ENCODE measurements at places on chromosomes 6 and 20.

GRCh38 chr6:3453413-3454272 is 3.2 kb downstream of the SLC22A23 start:
- no peak for DNase-seq

DNA sequence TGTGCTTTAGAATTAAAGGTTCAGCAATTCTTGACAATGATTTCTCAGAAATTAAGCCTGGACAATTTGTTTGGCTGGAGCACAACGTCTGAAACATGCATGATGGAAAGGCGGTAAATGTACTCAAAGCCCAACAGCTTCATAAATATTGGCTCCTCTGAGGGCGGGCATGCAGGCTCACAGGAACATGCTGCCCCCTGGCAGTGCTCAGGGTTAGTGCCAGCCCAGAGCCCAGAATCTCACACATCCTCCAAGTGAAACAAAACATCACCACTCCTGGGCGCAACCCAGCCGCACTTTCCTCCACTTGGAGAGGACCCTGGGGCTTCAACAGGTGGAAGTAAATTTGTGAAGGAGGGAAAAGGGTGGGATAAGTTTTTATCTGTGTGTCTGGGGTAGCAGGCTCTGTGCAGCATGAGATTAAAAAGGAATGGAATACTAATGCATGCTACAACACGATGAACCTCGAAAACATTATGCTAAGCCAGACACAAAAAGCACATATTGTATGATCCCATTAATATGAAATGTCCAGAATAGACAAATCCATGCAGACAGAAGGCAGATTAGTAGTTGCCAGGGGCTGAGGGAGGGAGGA is 54.1 kb upstream of the PTPRT start:
- DNase-seq = no peak

DNA sequence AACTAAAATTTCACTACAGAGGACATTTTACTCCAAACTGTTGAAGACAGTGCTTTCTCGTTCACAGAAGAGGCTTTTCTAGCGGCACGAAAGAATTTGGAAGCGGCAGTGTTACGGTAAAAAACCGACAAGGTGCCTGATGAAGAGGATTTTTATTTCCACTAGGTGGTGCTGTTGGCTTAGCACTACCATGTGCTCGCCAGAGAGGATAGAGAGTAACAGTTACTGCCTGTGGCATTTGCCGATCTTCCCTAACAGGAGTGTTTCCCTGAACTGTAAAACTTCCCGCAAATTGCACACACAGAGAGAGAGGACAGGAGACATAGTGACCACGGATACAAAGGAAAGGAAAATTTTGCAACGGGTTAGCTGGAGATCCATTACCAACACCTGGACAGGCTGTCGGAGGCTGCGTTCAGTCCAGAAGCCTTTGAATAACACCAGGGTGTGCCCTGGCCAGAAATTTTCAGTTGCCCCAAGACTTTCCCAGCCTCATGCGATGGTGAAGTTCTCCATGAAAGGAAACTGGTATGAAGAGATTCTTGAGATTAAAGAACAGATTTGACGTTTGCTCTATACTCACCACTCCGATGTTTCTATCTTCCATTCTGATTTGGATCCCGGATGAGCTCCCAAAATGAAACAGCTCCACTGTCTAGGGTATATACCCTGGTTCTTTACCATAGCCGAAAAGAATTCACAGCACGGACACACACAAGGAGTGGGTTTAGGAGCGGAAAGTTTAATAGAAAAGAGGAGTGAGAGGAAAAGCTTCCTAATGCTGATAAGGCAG is 48.1 kb downstream of the HLA-DPB1 start:
- no peak for DNase-seq

DNA sequence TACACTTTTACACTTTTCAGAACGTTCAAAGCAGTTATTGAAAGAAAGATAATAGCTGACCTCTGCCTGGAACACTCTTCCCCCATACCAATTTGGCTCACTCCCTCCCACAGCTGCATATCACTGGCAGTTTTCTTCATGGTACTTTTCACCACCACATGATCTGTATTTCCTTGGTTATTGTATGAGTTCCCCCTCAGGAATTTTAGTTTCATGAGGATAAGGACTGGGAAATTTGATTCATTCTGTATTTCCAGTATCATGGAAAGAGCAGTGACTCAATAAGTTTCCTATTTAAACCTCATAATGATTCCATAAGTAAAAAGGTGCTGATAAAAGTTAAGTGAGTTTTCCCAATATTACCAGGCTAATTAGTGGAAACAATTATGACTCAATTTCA is 16.0 kb downstream of the HTR1B start:
- no peak for DNase-seq

DNA sequence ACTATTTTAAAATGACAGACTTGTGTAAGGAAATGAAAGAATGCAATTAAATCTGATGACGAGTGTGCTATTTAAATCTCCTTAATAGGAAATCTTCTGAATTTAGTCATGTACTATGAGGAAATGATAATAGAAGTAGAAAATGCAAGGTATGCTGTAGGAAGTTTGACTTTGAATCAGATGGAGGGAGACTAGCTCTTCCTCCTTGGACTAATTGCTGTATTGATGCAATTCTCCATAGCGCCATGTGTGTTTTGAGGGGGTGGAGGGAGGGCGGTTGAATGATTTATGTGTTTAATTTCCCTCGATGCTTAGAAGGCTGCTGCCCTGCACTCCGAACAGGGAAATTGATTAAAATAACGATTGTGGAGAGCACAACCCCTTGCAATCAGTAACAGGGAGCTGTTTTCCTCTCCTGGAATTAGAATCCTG is 214.4 kb upstream of the PRND start:
- no peak for DNase-seq

DNA sequence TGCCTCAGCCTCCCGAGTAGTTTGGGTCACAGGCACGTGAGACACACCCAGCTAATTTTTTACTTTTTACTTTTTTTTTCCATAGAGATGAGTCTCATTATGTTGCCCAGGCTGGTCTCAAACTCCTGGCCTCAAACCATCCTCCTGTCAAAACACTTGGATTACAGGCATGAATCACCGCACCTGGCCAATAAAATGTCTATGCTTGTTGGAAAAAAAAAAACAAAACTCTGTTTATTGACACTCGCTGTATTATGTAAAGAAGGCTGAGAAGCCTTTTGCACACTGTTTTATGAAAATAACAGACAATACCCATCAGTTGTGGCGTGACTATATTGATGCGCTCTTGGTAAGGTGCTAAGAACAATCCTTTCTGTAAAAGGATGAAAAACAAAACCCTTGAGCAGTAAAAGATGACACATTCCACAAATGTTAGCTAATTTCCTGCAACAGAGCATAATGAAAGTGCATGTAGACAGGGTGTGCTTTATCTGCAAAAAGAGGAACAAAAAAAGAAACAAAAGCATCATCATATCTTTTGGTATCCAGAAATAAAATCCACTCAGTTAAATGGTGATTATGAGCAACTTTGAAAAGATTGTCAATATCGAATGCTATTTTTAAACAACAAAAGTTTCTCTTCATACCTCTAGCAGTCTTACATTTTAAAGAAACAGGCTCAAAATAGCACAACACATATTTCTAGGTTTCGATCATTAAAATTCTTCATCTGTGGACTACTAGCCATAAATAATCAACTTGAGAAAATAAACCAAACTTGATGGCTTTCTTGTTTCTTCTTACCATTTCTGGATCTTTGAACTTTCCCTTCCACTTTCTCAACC is 108.3 kb upstream of the PHACTR1 start:
- DNase-seq = no peak

DNA sequence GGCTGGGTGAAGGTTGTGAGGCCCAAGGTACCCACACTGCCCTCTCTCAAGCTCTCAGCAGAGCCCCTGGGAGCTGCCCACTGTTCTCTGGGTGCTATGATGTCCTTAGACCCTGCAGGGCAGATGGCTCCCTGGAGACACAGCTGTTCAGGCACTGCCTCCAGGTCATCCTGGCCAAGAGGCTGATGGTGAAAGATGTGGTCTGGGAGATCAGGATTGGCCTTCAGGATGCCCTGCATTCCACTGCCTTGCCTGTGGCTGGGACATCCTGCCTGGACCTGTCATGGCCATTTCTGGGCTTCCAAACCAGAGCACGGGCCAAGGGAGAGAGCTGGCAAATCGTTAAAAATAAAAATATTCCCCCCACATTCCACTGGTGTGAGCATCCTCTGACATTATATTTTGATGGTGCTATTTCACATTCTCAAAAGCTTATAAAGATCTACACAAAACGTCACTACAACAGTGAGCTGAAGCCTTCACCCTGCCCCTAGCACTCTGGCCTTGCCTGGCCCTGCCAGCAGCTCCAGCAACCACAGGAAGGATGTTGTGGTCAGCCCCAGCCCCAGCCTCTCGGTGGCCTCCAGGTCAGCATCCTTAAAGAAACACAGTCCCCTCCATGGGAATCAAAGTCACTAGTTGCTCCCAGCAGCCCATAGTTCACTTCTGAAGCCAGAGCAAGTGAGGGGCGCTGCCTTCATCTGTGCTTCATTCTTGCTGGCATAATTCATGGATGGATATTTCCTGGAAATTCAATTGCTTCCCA is 13.5 kb upstream of the KCNK16 start:
- DNase-seq = no peak

- DNase-seq = no peak
These were observed 50.8 kb downstream of the CD109 start for GRCh38 chr6:73746787-73747186.

GRCh38 chr6:77962070-77962469 is 309.2 kb downstream of the MEI4 start:
- no peak for DNase-seq

- DNase-seq = no peak
These were observed 133.9 kb downstream of the ZDHHC14 start for GRCh38 chr6:157514659-157515496.

DNA sequence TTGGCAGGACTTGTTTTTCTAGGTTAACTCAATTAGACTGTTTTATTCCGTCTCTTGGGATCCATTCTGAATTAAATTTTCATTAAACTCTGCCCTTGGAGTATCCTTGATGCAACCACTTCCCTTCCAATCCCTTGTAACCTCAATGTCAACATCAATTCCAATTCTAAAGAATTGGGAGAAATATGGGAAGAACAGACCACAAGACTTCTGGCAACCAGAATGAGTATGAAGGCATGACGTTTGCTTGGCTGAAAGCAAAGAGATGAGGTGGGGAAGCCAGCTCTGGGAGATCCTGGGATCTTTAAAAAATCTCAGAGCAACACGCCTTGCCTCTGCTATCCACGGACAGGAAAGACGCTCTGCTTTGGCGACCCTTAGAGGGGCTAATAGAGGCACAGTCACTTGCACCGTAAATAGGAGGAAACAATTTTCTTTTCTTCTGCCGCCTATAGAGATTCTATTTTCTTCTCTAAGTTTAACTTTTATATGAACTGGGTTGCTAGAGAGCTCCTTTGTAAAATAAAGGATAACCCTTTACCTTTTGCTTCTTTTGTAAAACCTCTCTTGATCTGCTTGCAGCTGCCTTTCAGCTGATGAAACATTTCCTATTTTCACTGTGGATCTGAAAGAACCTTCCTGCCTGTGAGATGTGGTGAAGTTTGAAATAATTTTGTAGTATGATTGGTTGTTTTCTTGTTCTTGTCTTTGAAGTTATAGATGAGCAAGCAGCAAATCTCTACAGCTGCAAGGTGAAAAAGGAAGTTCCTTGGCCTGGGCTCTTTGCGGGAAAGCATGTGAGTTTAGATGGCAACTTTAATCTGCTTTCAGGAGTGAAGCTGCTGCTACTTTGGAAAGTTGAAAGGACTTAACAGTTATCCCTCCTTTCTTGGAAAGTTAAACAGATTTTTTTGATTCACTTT is at the start of gene ASIP:
Gene ASIP (plus strand): TSS at position 731 of the 923 bp plus-strand sequence. CDS start 18,952 bp downstream, outside the sequence.
- no peak for DNase-seq

- no peak for DNase-seq
These were observed 125.4 kb upstream of the GPR6 start for GRCh38 chr6:109852713-109853112.

GRCh38 chr20:13644010-13644409 is 5.3 kb upstream of the TASP1 start:
- DNase-seq = no peak

GRCh38 chr20:654417-654750 is 1.4 kb upstream of the SRXN1 start:
- no peak for DNase-seq

DNA sequence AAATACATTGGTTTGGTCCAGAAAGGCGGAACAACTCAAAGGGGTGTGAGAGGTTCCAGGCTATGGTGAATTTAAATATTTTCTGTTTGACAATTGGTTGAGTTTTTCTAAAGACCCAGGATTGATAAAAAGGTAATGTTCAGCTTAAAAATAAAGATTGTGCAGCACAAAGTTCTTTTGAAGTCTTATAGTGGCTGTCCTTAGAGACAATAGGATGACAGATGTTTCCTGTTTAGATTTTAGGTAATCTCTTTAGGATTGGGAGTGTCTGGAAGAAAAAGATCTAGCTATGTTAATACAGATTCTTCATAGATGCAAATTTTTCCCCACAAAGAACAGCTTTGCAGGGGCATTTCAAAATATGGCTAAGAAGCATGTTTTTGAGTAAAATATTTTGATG is 119.7 kb downstream of the GRIK2 start:
- no peak for DNase-seq
